CD4-positive, CD25-positive, alpha-beta regulatory T cell (primary cell): ENCODE measurements at places on chromosomes 5 and 9. TPM values are rescaled to one million over a fixed set of nuclear protein-coding genes. Genes with fewer than 3 reads are reported as not detected.

GRCh38 chr9:97791542-97791941, 61.5 kb upstream of the FOXE1 start:
- H3K4me1 ChIP-seq: no peaks in the 10 kb centered on the region
- no peak for DNase-seq
- H3K4me3 ChIP-seq: no peak overlapping the region
- H3K27me3 ChIP-seq: peaks cover 15% of the 10 kb centered on the region
- no peak overlapping the region for H3K27ac ChIP-seq
- no peaks in the 10 kb centered on the region for H3K36me3 ChIP-seq

The RAPGEF6 gene
- 66.6 TPM for total RNA-seq

- H3K4me1 ChIP-seq: no peaks in the 10 kb centered on the region
- H3K27ac ChIP-seq: no peak overlapping the region
- DNase-seq: no peak
- no peaks in the 10 kb centered on the region for H3K36me3 ChIP-seq
Observed at GRCh38 chr5:135076801-135077200, 42.8 kb upstream of the PITX1 start.

The TAS2R1 gene
- total RNA-seq: not detected

DNA sequence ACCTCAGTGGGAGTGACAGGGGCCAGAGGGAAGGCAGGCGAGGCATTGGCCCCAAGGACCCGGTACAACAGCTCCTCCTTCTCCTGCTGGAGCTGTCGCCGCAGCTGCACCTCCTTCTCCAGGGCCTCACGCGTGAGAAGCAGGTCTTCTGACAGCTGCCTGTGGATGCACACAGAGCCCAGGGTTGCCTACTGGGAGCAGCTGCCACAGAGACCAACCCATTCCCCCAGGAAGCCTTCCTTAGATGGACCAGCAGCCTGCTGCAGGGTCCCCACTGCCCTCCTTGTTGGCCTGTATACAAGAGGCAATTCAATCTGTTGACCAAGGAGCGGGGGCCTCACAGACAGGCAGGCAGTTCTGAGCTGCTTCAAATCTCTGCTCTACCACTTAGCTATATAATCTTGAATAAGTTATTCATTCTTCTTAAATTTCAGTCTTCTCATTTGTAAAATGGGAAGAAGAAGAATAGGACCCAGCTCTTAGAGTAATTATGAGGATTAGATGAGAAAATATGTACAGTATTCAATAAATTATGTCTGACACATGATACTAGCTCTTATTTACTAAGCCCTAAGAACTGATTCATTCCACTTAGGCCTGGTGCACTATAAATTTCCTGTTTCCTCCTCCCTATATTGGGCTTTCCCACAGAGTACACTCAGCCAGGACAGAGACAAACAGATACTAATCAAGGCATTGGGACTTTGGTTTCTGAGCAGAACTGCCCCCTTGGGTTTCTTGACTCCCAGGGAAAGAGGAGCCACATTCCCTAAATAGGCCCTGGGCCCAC, 26.1 kb upstream of the ANXA6 start:
- DNase-seq: no peak
- H3K27me3 ChIP-seq: no peaks in the 10 kb centered on the region
- no peak overlapping the region for H3K4me3 ChIP-seq
- no peaks in the 10 kb centered on the region for H3K4me1 ChIP-seq
- H3K27ac ChIP-seq: no peak overlapping the region

GRCh38 chr5:51382521-51383130, 622 bp upstream of the ISL1 start:
- no peak for DNase-seq
- no peaks in the 10 kb centered on the region for H3K36me3 ChIP-seq
- H3K27ac ChIP-seq: no peak overlapping the region
- H3K27me3 ChIP-seq: peaks cover 61% of the 10 kb centered on the region
- H3K4me1 ChIP-seq: no peaks in the 10 kb centered on the region

DNA sequence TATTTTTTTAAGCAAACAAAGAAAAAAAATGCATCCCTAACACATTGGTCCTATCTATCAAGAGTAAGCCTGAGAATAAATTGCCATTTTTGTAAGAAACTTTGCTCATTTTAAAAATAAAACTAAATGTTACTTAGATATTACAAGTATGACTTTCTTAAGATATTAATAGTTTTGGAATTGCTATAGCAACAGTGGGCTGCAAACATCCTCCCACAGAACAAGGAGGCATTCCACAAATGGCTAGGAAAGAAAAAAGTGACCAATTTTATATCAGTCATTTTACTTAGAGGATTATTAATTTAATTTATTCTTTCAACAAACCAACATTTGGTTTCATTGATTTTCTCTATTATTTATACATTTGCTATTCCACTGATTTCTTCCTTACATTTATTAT, 63.7 kb downstream of the LURAP1L start:
- no peaks in the 10 kb centered on the region for H3K27me3 ChIP-seq
- no peak overlapping the region for H3K27ac ChIP-seq
- no peaks in the 10 kb centered on the region for H3K36me3 ChIP-seq
- no peak overlapping the region for H3K4me3 ChIP-seq
- DNase-seq: no peak
- no peaks in the 10 kb centered on the region for H3K4me1 ChIP-seq

The SDHA gene
- total RNA-seq: 246 TPM

DNA sequence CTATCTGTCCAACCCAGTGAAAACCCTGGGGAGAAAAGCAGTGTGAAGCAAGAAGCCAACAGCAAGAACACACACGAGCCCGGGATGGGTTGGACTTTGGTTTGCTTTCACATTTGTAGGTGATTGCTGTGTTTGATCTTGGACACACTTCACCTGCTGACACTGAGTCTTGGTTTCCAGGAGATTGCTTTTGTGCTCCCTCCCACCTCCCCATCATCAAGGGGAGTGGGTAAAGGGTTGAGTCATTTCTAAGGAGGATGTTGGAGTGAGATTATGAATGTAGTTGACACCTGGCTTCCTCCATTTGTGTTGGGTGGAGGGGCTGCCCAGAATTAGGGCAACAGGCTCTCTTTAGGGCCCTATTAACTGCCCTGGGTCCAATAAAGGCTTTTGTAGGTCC, 37.5 kb downstream of the ANKDD1B start:
- no peaks in the 10 kb centered on the region for H3K27me3 ChIP-seq
- no peaks in the 10 kb centered on the region for H3K36me3 ChIP-seq
- DNase-seq: no peak
- no peak overlapping the region for H3K27ac ChIP-seq
- no peaks in the 10 kb centered on the region for H3K4me1 ChIP-seq
- H3K4me3 ChIP-seq: no peak overlapping the region

The GRIN1 gene
- not detected for total RNA-seq

DNA sequence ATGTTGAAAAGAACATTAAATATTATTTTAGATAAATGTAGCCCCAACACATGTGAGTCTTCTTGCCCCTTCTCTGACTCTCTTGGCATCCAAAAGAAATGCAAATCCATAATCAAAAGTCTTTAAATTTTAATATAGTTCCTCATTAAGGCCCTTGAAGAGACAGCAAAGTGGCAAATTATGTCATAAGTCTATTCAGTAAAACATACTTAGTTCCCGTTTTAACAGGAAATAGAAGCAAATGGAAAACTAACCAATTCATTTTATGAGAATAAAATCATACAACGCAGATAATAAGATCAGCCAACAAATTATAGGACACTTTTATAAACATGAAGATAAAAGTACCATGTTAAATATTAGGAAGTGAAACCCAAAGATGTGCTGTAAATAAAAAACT, 20.1 kb upstream of the IFNB1 start:
- no peak overlapping the region for H3K27ac ChIP-seq
- H3K27me3 ChIP-seq: peaks cover 2% of the 10 kb centered on the region
- H3K4me1 ChIP-seq: peaks cover 17% of the 10 kb centered on the region
- no peak for DNase-seq
- H3K36me3 ChIP-seq: no peaks in the 10 kb centered on the region
- no peak overlapping the region for H3K4me3 ChIP-seq

- H3K27ac ChIP-seq: no peak overlapping the region
- H3K36me3 ChIP-seq: no peaks in the 10 kb centered on the region
- peaks cover 12% of the 10 kb centered on the region for H3K4me1 ChIP-seq
- H3K27me3 ChIP-seq: no peaks in the 10 kb centered on the region
- DNase-seq: no peak
- H3K4me3 ChIP-seq: no peak overlapping the region
Observed at GRCh38 chr5:138955013-138955660, 80.0 kb upstream of the LRRTM2 start.

DNA sequence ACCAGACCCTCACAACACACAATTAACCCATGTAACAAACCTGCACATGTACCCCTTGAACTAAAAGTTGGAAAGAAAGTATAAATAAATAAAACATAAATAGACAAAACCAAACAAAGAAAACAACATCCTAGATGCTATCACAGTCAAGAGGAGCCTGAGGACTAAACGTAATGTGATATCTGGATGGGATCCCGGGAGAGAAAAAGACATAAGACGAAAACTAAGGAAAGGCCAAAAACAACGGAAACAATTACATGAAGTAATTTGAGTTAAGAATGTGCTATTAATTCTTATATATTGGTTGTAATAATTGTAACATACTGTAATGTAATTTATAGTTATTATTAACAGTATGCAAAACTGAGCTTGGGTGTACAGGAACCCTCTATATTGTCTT, 793.9 kb downstream of the SEMA5A start:
- no peaks in the 10 kb centered on the region for H3K36me3 ChIP-seq
- H3K27me3 ChIP-seq: no peaks in the 10 kb centered on the region
- no peak overlapping the region for H3K4me3 ChIP-seq

The SLC46A2 gene
- not detected for total RNA-seq

DNA sequence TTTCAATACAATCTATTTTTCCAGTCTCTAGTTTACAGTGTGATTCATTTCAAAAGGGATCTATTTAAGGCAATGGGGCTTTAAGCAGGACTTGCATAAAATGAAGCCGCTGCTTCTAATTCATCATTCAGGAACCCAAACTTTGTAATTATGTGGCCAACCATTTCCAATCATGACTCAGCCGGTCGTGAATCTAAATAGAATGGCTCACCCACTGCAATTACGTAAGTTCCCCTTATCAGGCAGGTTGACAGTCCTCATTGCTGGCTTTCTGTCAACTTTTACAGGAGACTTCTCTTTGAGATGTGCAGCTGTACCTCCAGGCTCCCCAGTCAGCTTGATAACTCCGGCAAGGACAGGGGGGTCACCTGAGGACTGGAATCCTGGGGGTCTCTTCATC, 152.8 kb upstream of the DAP start:
- no peak overlapping the region for H3K4me3 ChIP-seq
- H3K27ac ChIP-seq: no peak overlapping the region
- DNase-seq: no peak

DNA sequence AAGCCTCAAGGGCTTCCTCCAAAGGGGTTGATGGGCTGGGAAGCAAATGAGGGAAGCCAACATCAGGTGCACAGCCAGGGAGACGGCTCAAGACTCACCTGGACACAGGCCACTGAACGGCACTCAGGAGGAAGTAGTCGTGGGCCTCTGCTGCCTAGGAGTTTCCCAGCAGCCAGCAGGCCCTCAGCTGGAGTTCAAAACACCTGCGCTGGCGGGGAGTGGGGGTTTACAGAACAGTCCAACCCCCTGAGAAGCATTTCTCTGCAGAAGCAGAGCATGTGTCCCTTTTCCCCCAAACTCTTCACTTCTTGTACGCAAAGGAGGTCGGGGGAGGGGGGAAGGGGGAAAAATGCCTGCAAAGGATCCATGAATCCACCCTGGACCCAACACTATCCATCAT, 2.3 kb downstream of the WHRN start:
- peaks cover 24% of the 10 kb centered on the region for H3K4me1 ChIP-seq
- H3K27me3 ChIP-seq: peaks cover 14% of the 10 kb centered on the region
- H3K36me3 ChIP-seq: no peaks in the 10 kb centered on the region
- peak overlapping the region; percentile 59 for H3K27ac ChIP-seq
- H3K4me3 ChIP-seq: peak overlapping the region; percentile 75

DNA sequence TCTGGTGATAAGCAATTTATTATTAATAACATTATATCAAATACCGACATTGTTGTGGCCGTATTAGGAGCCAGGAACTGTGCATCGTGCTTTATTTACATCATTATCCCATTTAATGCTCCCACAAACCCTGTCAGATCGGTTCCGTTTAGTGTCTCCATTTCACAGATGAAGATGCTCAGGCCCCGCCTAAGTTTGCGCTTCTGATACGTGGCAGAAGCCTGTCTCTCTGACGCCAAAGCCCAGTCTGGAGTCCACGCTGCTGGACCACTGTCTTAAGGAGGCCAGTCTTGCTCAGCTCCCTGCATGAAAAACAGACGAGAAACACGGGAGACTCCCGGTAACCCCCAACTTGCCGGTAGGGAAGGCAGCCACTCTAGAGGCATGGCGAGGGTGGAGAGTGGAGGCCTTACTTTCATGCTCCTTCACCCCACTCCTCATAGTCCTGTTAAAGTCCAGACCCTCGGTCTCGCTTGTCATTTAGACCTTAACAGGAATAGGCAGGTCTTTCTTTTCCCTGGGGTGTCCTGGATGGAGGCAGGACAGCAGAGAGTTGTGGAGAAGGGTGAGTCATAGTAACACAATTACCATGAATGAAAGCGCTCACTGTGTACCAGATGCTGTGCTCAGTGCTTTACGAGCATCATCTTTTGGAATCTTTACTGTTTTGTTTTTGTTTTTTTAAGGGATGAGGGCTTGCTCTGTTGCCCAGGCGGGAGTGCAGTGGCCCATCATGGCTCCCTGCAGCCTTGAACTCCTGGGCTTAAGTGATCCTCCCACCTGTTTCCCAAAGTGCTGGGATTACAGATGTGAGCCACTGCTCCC, 872 bp downstream of the TXNDC15 start:
- H3K27me3 ChIP-seq: no peaks in the 10 kb centered on the region
- DNase-seq: peak; percentile 3
- H3K36me3 ChIP-seq: no peaks in the 10 kb centered on the region
- peak overlapping the region; percentile 88 for H3K27ac ChIP-seq

DNA sequence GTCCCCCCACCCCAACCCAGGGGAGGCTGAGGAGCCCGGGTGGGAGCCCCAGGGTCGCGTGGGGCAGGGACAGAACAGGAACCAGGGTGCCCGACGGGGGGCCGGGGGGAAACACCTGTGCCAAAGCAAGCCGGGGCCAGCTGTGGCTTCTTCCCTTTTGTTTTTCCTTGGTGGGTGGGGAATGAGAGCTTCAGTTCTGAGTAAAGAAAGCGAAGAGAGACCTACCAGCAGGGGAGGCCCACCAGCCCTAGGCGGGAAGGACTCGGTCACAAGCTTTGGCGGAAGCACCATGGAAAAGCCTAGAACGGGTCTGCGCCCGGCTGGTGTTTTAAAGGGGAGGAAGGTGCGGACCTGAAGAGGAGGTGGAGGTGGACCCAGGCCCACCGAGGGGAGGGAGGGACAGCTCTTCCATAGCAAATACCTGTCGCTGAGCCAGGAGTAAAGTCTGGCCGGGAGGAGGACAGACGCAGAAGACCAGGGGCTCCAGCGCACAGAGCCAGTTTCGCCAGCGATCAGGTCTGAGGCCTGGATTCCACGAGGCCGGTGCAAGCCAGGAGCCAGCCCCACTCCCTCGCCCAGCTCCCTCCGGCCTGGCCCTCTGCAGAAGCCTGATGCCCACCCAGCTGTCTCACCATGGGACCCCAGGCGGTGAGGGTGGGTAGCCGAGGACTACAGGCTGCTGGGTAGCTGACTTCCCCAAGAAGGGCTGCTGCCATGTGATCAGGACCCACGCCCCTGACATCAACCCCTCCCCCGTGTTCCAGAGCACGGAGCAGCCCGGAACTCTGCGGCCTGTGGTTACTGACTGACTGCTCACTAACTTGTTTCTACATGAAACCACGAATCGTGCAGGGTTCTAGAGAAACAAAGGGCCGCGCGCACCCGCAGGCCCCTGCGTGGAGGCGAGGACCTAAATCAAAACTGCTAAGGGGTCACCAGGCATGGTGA, 849 bp upstream of the MGAT1 start:
- peak overlapping the region; percentile 89 for H3K27ac ChIP-seq
- H3K4me1 ChIP-seq: peaks cover 85% of the 10 kb centered on the region
- peak; percentile 76 for DNase-seq
- no peaks in the 10 kb centered on the region for H3K27me3 ChIP-seq
- peaks cover 10% of the 10 kb centered on the region for H3K36me3 ChIP-seq

The STK32A gene
- total RNA-seq: not detected

The ACOT12 gene
- not detected for total RNA-seq
